ENCODE measurements at places on chromosomes 3 and 15.

DNA sequence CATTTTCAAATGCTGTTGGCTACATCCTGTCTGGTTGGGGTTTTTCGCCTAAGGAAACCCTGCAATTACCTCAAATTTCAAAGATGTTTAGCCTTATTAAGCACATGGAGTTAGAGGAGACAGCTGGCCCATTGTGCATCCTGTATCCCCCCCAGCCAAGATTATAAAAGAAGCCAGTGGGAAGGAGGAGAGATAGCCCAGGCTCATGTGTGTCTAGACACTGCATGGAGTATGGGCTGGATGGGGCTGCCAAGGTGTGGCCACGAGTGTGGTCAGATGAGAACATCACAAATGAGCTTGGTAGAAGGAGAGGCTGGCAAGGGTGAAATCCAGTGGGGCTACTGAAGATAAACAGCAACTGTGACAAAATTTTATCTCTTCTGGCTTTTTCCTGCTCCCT, 270.0 kb upstream of the TBC1D5 start:
- DNase-seq, result no peak

DNA sequence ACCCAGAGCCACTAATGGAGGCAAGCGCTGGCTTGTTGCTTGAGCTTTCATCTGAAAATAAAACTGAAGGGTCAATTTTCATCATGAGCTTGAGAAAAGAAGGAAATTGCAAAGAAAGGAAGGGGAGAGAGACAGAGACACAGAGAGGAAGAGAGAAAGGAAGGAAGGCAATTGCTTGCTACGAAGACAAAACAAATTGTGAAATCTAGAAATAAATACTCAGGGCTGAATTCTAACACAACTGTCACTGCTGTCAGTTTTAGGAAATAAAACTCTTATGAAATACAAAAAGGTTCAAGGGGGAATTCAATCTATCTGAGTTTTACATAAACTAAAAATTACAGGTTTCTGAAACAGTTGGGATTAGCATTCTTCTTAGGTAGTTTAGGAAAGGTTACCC, 36.7 kb downstream of the FOXP1 start:
- DNase-seq, result no peak

- DNase-seq, result no peak
Observed at GRCh38 chr3:42080453-42080872, 10.7 kb upstream of the TRAK1 start.

DNA sequence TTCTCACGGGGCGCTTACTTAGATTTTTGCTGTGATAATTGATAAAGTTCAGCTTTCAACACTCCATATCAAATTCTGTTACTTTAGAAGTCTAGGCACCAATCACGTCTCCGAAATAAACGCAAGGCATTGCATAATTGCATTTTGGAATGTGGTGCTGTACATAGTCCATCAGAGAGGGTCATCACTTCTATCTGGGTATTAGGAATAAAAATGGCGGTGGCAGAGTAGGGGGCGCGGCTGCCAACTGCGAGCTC, 365 bp upstream of the UQCC5 start:
- DNase-seq, result no peak

DNA sequence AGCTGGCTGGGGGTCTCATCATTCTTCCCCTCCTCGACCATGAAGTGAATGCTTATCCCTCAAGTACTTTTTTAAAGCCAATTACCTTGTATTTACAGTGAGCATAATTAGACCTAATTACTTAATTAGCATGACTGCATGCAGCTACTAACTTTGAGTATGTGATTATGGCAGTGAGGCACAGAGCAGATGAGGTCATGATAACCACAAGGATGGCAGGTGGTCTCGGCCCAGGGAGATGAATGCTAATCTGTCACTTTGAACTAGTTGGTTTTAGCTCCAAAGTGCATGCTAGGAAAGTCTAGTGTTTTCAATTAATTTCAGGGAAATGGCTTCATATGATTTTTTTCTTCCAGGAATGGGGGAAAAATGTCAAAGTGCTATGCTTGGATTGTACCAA, 233.8 kb downstream of the NTRK3 start:
- DNase-seq, result no peak

GRCh38 chr3:170162052-170162451, 19.5 kb downstream of the PHC3 start:
- no peak for DNase-seq

DNA sequence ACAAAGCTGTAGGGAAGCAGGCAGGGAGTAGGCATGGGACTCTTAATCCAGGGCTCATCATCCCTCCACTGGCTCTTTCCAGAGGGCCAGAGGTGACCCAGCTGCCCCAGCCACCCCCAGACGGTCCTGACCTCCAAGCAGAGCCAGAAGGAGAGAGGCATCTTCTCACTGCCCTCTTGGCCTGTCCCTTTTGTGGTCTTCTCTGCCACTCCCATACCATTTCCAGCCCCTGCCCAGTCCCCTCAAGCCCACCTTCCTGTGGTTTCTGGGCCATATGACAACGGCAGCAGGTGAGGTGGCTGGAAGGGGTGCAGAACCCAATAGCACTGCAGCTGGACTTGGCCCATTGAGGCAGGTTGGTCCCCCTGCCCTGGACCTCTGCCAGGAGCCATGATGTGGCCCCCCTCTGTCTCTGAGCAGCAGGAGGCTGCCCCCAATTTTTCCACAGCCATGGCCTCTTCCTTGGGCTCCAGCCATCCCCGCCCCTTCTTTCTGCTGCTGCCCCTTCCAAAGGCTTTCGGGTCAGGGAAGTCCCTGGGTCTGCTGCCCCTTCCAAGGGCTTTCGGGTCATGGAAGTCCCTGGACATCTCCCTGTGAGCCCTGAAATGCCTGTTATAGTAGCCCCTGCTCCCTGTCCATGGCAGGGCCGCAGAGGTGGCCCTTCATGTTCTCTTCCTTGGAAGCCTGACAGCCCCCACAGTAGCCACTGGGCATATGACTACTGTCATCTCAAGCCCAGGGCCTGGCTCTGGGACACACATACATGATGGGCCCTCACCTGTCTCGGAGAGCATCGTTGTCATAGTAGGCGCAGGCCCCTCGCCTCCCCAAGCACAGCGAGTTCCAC, 39.5 kb upstream of the RAB6B start:
- DNase-seq, result no peak

- no peak for DNase-seq
Observed at GRCh38 chr3:145869958-145870357, 291.0 kb downstream of the PLOD2 start.

- DNase-seq, result no peak
Observed at GRCh38 chr3:41045491-41045890, 153.8 kb upstream of the CTNNB1 start.

DNA sequence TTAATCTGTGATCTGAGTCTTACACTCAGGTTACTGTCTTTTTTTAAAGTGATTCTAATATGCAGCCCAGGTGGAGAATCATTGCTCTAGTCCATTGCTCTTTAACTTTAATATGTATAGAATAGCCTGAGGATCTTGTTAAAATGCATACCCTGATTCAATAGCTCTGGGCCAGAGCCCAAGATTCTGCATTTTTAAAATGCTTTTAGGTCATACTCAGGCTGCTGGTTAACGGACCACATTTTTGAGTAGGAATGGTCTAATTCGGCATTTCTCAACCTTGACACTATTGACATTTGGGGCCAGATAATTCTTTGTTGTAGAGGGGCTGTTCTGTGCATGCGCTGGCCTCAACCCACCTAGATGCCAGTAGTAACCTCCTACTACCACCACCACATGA, 20.9 kb upstream of the FSTL1 start:
- DNase-seq, result no peak

DNA sequence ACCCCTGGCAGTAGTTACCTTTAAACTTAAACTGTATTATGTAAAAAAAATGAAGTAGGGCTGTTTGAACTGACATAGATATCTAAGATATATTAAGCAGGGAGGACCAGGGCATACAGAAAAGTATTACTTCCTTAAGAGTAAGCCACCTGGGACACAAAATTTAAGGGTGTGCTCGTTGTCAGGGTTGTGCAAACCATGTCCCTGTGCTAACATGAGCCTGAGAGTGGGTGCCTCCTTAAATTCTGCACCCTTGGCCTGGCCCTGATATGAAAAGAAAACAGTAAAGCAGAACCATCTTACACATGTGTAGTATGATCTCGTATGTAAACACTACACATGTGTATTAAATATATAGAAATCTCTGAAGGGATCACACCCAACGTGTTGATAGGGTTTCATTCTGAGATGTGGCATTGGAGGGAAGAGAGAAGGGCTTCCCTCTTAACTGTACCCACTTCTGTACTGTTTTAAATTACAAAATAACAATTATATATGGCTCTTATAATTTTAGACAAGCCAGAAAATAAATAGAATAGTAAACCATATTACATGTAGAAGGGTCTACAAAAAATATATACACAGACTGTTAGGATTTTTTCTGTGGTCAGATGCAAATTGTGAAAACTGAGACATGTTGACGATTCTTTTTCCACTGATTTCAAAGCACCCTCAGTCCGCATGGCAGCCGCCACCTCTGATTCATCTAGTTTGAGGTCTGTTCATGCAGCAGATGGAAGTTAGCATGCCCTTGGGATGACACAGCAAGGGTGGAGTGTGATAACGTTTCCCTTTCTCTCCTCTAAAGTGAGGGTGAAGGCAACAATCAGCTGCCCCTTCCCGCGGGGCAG, 400.8 kb upstream of the PROK2 start:
- no peak for DNase-seq

DNA sequence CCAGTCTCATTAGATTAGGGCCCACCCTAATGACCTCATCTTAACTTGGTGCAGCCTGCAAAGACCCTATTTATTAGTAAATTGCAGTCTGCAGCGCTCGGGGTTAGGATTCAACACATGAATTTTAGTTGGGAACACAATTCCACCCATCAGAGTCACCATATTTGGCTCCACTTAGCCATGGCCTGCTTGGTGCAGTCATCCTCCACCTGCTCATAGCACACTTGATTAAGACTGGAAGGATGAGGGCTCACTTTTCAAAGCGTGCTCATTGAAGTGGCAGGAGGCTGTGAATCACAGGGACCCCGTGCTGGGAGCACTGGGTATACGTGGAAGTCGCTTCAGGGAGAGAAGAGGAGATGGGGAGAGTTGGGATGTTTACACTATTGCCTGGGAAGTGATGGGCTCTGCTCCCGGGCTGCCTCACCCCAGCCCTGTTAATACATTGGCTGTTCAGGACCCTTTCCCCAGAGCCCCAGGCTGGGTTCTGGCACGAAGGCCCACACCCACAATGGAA, 68.2 kb downstream of the ASB7 start:
- no peak for DNase-seq

GRCh38 chr3:22981861-22982260, 221.3 kb upstream of the UBE2E2 start:
- DNase-seq, result no peak

DNA sequence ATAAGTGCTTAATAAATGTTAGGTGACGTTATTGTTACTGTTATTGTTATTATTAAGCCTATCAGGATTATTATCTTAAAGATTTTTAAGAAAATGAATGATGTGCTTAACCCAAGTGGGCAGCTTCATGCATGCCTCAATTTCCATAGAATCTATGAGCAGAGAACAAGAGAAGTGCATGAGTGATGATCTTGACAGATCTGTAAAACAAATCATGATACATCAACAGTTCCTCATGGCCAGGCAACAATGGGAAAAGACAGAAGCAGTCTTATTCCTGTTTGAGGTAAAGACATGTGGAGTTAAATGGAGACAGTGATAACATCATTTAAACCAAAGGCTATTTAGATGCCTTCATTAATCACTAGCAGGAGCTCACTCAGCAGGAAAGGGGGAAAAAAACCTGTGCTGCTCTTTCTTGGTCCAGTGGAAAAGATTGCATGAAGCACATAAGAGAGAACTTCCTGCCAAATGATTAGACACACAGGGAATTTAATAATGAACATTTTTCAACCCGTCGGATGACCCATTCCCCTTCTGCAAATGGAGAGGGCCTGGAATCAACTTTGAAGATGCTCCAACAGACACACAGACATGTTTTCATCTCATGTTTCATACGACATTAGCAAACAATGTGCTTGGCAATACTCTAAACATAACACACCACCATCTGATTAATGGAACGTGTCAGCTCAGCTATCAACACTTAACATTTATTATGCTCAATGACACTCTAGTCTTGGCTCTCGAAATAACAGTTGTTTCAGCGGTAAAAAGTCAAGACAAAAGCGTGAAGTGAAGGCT, 212.2 kb upstream of the LRRN1 start:
- DNase-seq, result no peak

DNA sequence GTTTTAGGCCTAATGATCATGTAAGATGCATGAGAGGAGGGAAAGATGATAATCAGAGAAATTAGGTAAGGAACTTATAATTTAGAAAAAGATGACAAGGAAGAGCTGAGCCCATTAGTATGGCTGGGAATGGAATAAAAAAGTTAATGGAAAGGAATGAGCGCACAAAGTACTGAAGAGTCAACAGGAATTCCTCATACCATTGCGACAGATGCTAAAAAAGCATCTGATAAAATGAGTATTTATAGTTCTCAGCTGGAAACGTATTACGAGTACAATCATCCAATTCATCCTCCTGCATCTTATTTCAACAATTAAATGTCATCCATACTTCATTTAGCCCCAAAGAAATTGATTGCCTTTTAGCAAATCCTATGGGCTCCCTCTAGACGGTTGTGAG, 58.9 kb downstream of the TMCC1 start:
- no peak for DNase-seq

DNA sequence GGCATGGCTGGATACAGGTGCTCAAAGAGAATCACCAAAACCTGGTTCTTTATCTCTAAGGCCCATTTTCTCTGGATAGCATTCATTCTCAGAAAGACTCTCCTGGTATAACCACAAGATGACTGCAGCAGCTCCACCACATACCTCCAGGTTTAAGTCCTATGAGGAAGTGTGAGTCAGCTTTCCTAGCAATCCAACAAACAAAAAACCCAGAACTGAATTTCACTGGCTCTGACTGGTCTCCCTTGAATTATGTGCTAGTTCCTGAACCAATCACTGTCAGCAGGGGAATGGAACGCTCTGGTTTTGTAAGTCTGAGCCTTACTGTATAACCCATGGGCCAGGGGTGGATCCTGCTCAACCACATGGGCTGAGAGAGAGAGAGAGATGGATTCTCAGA, 27.2 kb downstream of the MRPL46 start:
- no peak for DNase-seq

GRCh38 chr3:37445163-37445562, 270.8 kb upstream of the LRRFIP2 start:
- no peak for DNase-seq

- DNase-seq, result no peak
Observed at GRCh38 chr3:15097891-15098290, 1.1 kb downstream of the RBSN start.

- DNase-seq, result peak; percentile 41
Observed at GRCh38 chr3:194682694-194683310, 2.9 kb upstream of the FAM43A start.

DNA sequence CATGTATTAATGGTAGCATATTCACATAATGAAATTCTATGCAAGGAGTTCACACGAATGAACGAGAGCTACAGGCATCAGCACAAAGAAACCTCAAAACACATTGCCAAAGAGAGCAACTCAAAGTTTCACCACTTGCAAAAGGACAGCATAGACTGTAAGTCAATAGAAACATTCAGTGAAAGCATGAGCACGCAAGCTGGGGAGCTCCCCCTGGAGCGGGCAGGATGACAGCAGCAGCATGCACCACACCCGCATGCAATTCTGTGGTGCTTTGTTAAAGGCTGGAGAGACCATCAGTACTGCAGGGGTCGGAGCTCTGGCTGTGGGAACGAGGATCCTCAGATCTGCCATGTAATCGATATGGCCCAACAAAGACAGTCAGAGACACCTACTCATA, 18.7 kb downstream of the OCA2 start:
- no peak for DNase-seq
